Daoy (cell line): ENCODE measurements at places on chromosomes 2 and 18. TPM values are rescaled to one million over a fixed set of nuclear protein-coding genes. Genes with fewer than 3 reads are reported as not detected.

The TUBA4B gene
- total RNA-seq, result not detected in 2 replicates

The IL18R1 gene
- total RNA-seq, result 4.6 and 7.0 TPM in 2 replicates

The FAP gene
- total RNA-seq, result 6.9 and 10.1 TPM in 2 replicates

The CNDP1 gene
- total RNA-seq, result not detected in 2 replicates

The PLA2R1 gene
- 0.68 and 1.4 TPM in 2 replicates for total RNA-seq

The B3GNT7 gene
- 0.63 and 1.1 TPM in 2 replicates for total RNA-seq

The RAX gene
- total RNA-seq, result not detected in 2 replicates

The GAREM1 gene
- 1.5 and 2.2 TPM in 2 replicates for total RNA-seq

The DYSF gene
- 0.23 and 5.9 TPM in 2 replicates for total RNA-seq

The MEP1B gene
- not detected in 2 replicates for total RNA-seq
